Spleen (tissue), 13 donors: ENCODE measurements at places on chromosomes 12 and 14. TPM values are rescaled to one million over a fixed set of nuclear protein-coding genes. Genes with fewer than 3 reads are reported as not detected.
A peak's percentile ranks its signal among the peaks of the same experiment; 100 is the strongest.

Gene HNRNPA1
- polyA plus RNA-seq: 1,166 TPM

Gene ZFYVE26
- 8.0 TPM for polyA plus RNA-seq

Gene SYNDIG1L
- 0.14 TPM for polyA plus RNA-seq

Gene LMO3
- 0.48 TPM for polyA plus RNA-seq

GRCh38 chr12:6038160-6038559 is 86.3 kb downstream of the VWF start:
- H3K27me3 ChIP-seq: no peaks in the 10 kb centered on the region
- no peak overlapping the region for H3K27ac ChIP-seq
- DNase-seq: no peak
- H3K36me3 ChIP-seq: peaks cover 11% of the 10 kb centered on the region
- H3K4me1 ChIP-seq: peaks cover 7% of the 10 kb centered on the region

GRCh38 chr12:102633981-102634605 is 153.7 kb upstream of the IGF1 start:
- no peaks in the 10 kb centered on the region for H3K36me3 ChIP-seq
- DNase-seq: no peak
- no peaks in the 10 kb centered on the region for H3K4me1 ChIP-seq

GRCh38 chr12:108645686-108646599 is 12.2 kb upstream of the SELPLG start:
- peak overlapping the region; percentile 19 for H3K27ac ChIP-seq
- peaks cover 84% of the 10 kb centered on the region for H3K4me1 ChIP-seq
- no peak for DNase-seq
- no peak overlapping the region for H3K4me3 ChIP-seq

GRCh38 chr12:32285489-32285888 is 113.9 kb upstream of the FGD4 start:
- no peaks in the 10 kb centered on the region for H3K27me3 ChIP-seq
- no peak overlapping the region for H3K4me3 ChIP-seq
- H3K4me1 ChIP-seq: no peaks in the 10 kb centered on the region
- no peak for DNase-seq
- H3K27ac ChIP-seq: no peak overlapping the region
- H3K36me3 ChIP-seq: no peaks in the 10 kb centered on the region

GRCh38 chr12:1184402-1184801 is 193.4 kb downstream of the ERC1 start:
- H3K27me3 ChIP-seq: no peaks in the 10 kb centered on the region
- peaks cover 82% of the 10 kb centered on the region for H3K36me3 ChIP-seq
- DNase-seq: no peak
- H3K27ac ChIP-seq: no peak overlapping the region

DNA sequence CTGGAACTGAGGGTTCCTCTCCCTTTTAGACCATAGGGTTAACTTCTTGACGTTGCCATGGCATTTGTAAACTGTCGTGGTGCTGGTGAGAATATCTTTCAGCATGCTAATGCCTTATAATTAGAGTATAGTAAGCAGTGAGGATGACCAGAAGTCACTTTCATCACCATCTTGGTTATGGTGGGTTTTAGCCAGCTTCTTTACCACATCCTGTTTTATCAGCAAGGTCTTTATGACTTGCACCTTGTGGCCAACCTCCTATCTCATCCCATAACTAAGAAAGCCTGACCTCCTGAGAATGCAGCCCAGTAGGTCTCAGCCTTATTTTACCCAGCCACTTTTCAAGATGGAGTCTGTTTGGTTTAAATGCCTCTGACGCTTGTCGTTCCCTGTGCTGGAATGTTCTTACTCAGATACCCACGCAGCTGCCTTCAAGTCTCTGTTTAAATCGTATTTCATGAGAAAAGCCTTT is 44.2 kb downstream of the BBS10 start:
- no peaks in the 10 kb centered on the region for H3K4me1 ChIP-seq
- no peak overlapping the region for H3K27ac ChIP-seq
- no peak for DNase-seq
- H3K4me3 ChIP-seq: no peak overlapping the region
- no peaks in the 10 kb centered on the region for H3K36me3 ChIP-seq

- H3K27ac ChIP-seq: no peak overlapping the region
- DNase-seq: peak; percentile 81
- no peaks in the 10 kb centered on the region for H3K27me3 ChIP-seq
- H3K4me3 ChIP-seq: peak overlapping the region; percentile 34
Observed at GRCh38 chr12:54378796-54379397, 5.6 kb downstream of the ZNF385A start.

DNA sequence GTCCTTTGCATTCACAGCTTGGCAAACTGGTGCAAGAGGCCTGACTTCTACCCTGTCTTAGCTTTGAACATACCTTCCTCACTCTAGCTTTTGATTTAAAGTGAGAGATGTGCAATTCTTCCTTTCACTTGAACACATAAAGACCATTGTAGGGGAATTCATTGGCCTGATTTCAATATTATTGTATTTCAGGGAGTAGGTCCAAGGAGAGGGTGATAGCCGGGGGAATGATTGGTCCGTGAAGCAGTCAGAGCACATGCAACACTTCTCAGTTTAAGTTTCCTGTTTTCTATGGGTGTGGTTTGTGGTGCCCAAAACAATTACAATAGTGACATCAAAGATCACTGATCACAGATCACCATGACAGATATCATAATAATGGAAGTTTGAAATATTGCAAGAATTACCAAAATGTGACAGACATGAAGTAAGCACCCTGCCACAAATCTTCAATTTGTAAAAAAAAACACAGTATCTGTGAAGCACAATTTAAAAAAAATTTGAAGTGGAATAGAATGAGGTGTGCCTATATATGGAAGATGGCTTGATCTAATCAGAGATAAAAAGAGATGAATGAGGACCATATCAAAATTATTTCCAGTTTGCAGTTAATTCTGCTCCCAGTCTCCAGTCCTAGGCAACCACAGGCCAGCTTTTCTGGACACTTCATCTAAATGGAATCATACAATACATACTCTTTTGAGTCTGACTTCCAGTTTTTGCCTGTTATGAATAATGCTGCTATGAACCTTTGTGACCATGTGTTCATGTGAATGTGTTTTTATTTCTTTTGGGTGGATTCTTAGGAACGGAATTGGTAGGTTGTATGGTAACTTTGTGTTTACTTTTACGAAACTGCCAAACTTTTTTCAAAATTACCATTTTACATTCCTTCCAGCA is 23.2 kb downstream of the BORCS5 start:
- H3K36me3 ChIP-seq: no peaks in the 10 kb centered on the region
- H3K4me3 ChIP-seq: no peak overlapping the region
- peak overlapping the region; percentile 77 for H3K27ac ChIP-seq
- H3K27me3 ChIP-seq: no peaks in the 10 kb centered on the region
- no peaks in the 10 kb centered on the region for H3K4me1 ChIP-seq

- peaks cover 35% of the 10 kb centered on the region for H3K36me3 ChIP-seq
- no peaks in the 10 kb centered on the region for H3K27me3 ChIP-seq
- H3K4me3 ChIP-seq: peak overlapping the region; percentile 84
- H3K4me1 ChIP-seq: peaks cover 58% of the 10 kb centered on the region
Observed at GRCh38 chr14:74301594-74302151, 1.1 kb downstream of the ABCD4 start.

DNA sequence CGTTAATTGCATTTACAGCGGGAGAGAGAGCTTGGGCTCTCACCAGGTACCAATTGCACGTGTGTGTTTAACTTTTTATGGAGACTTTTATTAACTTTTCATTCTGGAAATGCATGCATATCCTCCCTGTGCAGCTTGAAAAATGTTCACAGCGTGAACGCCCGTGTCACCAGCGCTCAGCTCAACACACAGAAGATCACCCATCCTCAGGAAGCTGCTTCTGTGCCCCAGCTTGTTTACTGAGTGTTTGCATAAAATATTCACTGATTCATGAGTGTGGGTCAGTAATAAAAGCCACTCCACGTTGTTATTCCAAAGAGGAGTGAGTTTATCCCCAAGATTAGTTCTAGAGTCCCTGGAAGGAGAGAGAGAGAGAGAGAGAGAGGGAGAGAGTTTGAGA is 75.5 kb upstream of the FZD10 start:
- no peak for DNase-seq
- no peaks in the 10 kb centered on the region for H3K4me1 ChIP-seq
- H3K27ac ChIP-seq: no peak overlapping the region
- no peak overlapping the region for H3K4me3 ChIP-seq
- no peaks in the 10 kb centered on the region for H3K36me3 ChIP-seq

DNA sequence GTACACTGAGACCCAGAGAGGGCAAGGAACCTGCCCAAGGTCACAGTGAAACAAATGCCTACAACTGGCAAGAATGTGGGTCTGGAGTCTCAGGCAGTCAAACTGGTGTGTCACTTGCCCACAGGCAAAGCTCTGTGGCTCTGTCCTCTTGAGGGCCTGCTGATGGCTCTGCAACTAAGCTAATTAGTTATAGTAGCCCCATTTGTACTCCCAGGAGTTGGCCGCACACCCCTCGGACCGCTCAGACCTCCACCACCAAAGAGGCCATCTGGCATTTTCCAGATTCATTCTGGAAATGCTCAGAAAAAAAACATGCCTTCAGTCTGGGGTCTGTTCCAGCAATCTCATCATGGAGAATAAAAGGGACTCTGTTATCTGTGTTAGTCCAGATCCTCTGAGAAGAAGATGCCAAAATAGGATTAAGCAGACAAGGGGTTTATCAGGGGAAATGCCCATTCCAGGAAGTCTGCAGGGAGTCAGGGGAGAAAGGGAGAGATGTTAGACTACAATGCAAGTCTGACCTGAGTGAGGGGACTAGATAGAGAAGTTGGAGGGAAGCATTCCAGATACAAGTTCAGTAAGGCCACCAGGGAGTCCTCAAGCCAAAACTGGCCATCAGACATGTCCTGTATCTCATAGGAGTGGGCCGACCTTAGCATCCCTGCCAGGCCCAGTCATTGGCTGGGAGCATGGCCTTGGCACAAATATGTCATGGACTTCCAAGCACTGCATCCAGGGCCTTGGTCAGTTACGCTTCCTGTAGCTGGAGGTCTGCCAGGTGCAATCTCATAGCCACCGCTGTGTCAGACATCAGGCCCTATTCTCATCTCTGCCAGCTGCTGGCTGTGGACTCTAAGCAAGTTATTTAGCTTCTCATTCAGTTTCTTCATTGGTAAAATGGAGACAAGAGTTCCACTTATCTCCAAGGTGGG is 15.4 kb upstream of the OAS1 start:
- H3K27me3 ChIP-seq: no peaks in the 10 kb centered on the region
- no peak for DNase-seq
- H3K4me3 ChIP-seq: no peak overlapping the region
- H3K36me3 ChIP-seq: no peaks in the 10 kb centered on the region
- H3K27ac ChIP-seq: peak overlapping the region; percentile 9
- peaks cover 20% of the 10 kb centered on the region for H3K4me1 ChIP-seq

DNA sequence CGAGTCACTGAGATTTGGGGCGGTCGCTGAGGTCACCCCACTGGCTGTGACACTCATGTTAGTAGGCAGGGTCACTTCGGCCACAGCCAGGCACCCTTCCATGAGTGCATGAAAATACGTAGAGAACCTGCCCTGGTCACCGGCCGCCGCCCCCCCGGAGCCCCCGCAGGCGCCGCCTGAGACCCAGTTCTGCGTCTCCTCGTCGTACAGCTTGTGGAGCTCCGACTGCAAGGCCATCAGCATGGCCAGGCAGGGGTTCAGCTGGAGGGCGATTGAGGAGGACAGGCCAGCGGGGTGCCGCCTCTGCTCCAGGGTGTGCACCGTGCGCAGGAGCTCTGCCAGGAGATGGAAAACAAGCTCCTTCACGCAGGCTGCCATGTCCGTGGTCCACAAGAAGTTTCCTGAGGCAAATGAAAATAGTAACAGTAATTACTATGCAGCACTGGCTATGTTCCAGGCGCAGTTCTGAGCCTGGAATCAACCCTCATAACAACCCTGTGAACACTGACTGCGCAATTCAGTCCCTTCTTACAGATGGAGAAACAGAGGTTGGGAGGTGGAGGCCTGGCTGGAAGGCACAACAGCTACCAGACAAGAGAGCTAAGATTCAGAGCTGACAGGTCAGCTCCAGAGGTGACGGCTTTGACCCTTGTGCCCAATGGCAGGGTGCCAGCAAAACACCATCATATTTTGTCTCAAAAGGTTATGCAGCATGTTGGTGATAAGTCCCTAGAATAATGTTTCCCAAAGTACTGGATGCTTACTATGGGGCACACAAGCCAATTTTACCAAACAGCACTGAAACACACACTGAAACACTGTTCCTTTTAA is 59.9 kb downstream of the TRAFD1 start:
- H3K4me3 ChIP-seq: no peak overlapping the region
- no peaks in the 10 kb centered on the region for H3K27me3 ChIP-seq
- peaks cover 45% of the 10 kb centered on the region for H3K36me3 ChIP-seq
- DNase-seq: no peak

DNA sequence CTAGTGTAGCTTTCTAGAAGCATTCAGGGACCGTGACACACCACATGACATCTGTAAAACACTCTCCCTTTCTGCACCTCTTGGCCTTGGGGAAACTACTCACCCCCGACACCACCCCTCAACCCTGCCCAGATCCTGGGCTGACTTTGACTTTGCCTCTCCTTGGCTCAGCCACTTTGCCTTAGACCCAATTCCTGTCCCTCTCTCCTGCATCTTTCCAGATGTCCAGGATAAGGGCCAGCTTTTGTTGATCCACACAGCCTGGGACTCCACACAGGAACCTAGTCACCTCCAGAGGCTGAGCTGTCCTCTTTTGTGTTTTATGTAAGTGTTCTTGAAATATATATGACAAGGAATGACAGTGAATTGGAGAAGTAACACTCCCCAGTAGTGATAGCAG is 153.7 kb upstream of the PLXNC1 start:
- H3K4me1 ChIP-seq: no peaks in the 10 kb centered on the region
- no peaks in the 10 kb centered on the region for H3K27me3 ChIP-seq
- H3K36me3 ChIP-seq: no peaks in the 10 kb centered on the region

DNA sequence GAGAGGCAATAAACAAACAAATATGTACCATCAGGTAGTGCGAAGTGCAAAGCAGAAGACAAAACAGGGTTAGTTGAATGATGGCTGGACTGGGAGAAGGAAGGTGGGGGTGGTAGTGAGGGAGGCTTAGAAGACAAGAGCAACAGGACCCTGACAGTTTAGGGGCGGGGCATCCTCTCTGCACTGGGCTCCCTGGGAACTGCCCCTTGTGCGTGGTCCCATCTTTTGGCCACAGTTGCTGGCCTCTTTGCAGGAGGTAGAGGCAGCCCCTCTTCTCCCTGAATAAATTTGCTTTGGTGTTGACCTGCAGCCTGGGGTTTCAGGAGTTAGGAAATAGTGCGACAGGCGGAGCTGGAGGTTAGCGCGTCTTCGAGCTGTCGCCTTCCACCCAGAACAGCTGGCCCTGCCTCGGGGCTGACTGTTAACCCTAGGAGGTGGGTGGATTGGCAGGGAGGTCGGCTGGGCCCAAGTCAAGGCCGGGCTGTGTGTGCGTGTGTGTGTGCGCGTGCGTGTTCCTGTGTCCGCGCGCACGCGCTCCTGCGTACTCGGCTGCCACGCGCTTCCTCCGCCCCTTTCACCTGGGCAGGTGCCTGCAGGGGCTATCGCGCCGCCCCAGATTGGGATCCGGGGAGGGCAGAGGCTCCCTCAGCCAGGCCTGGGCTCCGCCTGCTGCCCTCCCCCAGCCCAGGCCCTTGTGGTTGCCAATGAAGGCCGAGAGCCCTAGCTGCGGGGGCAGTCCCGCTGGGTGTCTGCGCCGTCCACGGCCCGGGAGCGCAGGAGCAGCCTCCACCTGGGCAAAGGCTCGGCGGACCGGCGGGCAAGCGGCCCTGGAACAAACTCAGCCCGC is 180.8 kb downstream of the ADCK1 start:
- H3K4me1 ChIP-seq: peaks cover 9% of the 10 kb centered on the region
- H3K27ac ChIP-seq: no peak overlapping the region
- peak overlapping the region; percentile 15 for H3K4me3 ChIP-seq
- no peak for DNase-seq
- no peaks in the 10 kb centered on the region for H3K36me3 ChIP-seq
- H3K27me3 ChIP-seq: peaks cover 16% of the 10 kb centered on the region
